Activated T-helper 1 cell treated with anti-CD3 and anti-CD28 coated beads, Interleukin-2, amount 50 U/mL, for 16 hours (primary cell): ENCODE measurements at places on chromosomes 5 and 9.

DNA sequence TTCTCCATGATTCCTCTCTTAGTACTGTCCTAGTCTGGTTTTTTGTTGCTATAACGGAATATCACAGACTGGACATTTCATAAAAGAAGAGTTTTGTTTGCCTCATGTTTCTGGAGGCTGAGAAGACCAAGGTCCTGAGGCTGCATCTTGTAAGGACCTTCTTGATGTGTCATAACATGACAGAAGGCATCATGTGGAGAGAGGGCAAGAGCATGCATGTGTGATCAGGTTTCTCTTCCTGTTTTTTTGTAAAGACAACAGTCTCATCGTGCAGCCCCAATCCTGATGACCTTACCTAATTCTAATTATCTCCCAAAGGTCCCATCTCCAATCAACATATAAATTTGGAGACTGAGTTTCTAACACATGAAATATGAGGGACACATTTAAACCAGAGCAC, 108.4 kb downstream of the MSX2 start:
- no peak for DNase-seq

GRCh38 chr5:50595199-50595598, 71.2 kb upstream of the PARP8 start:
- DNase-seq: no peak

GRCh38 chr9:14170973-14171596, 142.9 kb downstream of the NFIB start:
- no peak for DNase-seq

GRCh38 chr5:33423018-33423630, 17.6 kb upstream of the TARS1 start:
- DNase-seq: no peak

DNA sequence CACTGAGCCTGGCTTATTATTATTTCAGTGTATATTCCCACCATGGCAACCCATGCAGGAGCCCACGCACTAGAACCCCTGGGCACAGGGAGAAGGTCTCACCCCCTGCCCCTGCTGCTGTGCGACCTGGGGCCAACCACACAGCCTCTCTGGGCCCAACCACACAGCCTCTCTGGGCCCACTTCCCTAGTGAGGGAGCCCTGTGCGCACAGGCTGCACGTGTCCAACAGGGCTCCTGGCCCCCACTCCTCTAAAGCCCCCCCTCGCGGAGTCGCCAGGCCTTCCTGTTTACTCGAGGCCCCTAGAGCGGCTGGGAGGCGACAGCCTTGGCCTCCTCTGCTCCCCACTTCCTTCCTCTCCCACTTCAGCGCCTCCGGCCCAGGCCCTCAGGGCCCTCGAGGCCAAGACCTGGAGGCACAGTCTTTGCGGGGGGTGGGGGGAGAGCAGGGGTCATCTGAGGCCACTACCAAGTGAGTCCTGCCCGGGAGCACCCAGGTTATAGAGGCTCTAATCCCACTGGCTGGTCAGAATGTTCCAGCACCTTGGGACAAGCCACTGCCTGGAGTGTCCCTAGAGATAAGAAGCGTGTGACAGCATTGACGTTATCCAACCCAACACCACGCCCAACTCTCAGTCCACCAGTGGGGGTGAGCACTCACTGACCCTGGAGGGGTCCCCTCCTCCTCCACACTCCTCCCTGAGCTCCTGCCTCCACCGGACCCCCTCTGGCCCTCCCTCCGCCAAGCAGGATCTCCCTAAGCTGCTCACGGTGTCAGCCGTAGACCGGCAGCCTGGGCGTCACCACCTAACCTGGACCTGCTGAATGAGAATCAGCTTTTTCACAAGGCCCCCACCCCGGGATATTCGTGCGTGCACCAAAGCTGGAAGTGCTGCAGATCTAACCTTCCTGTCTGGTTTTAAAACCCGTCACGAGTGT, 7.9 kb upstream of the ENG start:
- no peak for DNase-seq

DNA sequence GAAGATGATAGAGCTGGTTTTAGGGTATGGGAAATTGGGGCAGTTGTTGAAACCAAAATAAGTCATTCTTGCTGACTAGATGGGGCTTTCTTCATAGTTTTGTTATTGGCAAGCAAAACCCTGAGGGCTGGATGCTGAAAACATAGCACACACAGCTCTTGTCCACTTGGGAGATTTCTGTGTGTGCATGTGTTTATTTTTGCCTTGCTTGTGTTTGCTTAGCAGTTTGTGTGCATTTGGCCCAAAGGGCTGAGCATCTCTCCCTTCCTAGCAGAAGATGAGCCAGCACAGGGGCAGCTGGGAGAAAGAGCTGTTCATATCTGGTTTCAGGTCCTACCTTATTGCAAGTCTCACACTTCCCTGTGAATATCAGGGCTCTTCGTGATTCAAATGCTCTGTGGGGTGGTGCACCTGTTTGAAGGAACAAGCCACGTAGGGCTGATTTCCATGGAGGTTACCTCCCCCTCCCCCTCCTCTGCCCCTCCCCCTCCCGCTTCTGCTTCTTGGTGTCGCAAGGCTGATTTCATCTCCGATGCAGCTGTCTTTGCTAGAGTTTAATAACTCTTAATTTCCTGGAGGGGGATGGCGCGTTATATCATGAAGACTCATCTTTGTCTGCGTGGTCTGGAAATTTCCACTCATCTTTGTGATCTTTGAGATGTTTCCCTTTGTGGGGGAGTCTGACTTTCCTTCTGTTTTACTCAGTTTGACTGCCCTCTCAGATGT, 296.5 kb downstream of the ARHGAP26 start:
- no peak for DNase-seq

DNA sequence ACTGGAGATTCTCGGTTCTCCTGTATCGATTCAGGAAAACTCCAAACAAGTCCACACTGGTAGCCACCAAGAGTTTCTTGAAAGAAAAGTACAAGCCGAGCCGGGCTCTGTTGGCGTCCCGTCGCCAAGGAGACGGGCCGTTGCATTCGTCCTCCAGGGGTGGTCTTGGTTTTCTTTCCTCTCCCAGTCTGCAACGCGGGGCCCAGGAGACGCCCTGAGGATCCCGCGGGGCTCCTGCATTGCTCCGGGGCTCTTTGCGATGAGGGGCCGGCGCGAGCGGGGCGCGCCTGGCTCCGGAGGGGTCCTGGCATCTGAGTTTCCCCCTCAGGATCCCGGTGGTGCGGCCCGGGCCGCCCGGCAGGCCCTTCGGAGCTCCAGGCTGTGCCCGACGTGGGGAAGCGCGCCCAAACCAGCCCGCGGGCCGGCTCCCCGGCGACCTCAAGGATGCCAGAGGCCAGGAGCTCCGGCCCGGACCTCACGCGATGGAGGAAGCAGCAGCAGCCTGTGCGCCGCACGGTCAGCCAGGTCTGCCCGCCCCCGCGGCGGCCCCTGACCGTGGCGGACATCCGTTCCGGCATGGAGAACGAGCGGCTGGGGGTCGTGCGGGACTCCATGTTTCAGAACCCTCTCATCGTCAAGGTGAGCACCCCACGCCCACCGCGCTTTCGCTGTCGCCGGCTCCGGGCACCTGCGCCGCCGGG, at the start of gene CFAP77:
Gene CFAP77, plus strand, starts transcription at position 384 of the 701 bp plus-strand sequence. Its CDS starts 61 bp downstream, at position 445.
- DNase-seq: no peak

- DNase-seq: no peak
Measured at GRCh38 chr9:134944916-134945315, 27.2 kb upstream of the FCN1 start.

DNA sequence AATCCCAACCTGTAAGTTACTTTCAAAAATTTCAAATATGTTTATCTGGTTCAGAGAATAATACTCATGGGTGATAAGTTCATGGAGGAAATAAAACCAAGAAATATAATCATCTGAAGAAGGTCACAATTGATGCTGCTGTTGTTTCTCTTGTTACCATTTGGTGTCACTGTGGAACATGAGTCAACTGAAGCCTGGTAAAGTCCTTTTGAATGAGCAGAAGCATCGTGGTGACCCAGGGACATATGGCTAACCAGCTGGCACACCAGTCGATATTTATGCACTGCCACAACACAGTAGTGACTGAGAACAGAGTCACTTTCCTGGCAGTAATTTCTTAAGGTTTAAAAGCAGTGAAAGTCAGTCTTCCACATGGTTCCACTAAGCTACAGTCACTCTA, 612.9 kb upstream of the TLE4 start:
- no peak for DNase-seq

- no peak for DNase-seq
Measured at GRCh38 chr9:125650271-125650737, 56.7 kb downstream of the MAPKAP1 start.

DNA sequence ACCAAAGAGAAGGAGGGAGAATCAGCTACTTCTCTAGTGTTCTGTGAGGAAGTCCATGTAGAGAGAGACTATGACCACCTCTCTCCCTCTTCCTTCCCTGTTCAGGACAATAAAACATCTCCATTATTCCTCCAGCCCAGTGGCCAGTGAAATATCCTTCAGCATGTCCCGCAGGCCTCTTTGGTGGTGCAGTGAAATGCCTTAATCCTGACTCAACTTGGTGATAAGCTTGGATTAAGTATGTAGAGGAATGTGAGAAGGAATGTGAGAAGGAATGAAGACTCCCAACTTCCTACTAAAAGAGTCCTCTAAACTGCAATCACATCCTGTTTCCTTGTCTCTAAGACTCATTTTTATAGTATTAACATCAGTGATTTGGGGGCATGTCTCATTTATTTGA, 167.3 kb downstream of the TRPM3 start:
- DNase-seq: no peak

- DNase-seq: no peak
Measured at GRCh38 chr5:6734243-6734700, 21.0 kb downstream of the TENT4A start.

DNA sequence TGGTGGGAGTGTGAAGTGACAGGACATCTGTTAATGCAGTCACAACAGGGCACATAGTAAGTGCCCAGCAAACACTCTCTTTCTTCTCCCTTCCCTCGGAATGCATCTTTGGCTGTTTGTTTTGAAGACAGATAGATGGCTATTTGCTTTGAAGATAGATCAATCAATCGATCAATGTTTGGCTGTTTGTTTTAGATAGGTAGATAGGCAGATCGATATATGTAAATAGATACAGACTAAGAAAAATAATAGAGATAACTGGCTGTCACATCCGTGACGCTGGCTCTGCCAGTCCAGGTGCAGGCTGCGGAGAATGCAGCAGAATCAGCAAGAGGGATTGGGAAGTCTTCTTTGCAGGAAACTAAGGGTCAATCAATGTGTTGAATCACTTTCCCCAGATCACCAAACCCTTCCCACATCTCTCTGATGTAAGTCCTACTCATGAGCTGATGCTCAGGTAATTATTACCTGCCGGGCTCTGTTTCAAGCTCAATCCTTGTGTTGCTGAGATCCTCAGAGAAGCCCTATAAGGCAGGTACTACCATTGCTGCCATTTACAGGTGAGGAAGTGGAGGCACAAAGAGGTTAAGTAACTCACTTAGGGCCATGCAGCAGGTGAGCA, 60.8 kb downstream of the ERGIC1 start:
- no peak for DNase-seq

DNA sequence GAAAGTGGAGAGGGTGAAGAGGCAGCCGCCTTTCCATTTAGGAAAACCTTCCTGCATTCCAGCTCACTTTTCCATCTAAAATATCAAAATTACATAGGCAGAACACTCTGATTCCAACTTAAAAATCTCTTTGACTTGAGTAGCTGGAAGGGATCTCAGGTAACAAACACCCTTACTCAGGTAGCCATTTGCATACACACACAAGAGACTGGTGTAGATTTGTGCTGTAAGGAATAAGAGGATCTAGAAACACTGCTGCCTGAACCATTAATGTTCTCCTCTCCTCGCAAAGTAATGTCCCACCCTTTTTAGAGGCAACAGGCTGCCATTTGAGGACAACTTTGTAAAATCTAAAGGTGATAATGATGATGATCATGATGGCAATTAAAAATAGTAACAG, 53.5 kb downstream of the BNC2 start:
- no peak for DNase-seq

GRCh38 chr5:91401175-91401574, 18.1 kb upstream of the ARRDC3 start:
- no peak for DNase-seq

- no peak for DNase-seq
Measured at GRCh38 chr5:38463634-38464521, 92.6 kb downstream of the LIFR start.

DNA sequence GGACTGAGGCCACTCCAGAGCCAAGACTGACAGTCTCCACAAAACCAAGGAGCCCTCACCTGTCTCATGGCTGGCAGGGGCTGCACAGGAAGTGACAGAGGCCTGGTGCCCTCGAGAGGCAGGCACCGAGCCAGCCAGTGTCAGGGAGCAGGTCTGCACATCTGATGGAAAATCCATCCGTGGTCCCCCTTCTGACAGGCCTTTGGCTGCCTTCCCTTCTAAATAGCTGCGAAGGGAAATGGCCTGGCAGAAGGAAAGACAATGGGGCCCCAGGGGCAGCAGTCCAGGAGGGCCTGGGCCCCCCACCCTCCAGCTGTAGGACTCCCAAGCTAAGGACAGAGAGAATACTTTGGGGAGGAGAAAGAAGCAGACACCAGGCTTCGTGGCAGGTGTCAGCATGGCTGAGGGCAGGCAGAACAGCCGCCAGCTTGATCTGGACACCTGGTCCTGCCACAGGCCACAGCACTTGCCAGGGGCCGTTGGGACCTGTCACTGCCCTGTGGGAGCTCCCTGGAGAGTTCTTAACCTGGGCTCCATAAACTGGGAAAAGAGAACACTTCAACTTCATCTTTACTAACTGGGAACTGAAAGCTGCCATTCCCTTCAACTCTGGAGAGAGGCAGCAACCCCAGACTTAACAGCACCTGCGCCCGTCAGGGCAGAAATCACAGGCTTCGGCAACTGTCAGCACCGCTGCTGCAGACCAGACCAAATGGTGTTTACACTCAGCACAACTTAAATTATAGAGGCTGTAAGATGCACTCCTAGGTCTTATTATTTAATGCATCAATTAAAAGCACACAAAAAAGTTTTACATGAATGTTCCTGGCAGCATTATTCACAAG, 22.0 kb downstream of the ADAMTS2 start:
- DNase-seq: no peak
